ENCODE measurements at places on chromosomes 3 and 15.

GRCh38 chr3:169604568-169604967 lies 58.9 kb downstream of the MECOM start:
- DNase-seq: no peak

DNA sequence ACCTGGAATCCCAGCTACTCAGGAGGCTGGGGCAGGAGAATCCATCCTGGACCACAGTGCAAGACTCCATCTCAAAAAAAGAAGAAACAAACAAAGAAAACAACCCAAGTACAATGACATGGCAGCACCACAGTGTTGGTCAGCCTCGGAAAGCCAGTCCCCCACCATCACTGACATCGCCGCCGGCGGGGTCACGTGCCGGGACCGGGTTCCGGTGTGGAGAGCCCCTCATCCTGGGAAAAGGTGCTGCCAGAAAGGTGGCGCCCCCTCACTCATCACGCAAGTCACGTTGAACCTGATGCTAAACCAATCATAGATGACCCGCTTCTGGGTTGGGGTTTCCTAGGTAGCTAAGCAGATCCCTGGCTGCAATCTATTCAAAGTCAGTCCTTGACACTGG lies 17.8 kb downstream of the QRICH1 start:
- no peak for DNase-seq

GRCh38 chr15:57285386-57285785 lies 90.9 kb upstream of the CGNL1 start:
- no peak for DNase-seq

DNA sequence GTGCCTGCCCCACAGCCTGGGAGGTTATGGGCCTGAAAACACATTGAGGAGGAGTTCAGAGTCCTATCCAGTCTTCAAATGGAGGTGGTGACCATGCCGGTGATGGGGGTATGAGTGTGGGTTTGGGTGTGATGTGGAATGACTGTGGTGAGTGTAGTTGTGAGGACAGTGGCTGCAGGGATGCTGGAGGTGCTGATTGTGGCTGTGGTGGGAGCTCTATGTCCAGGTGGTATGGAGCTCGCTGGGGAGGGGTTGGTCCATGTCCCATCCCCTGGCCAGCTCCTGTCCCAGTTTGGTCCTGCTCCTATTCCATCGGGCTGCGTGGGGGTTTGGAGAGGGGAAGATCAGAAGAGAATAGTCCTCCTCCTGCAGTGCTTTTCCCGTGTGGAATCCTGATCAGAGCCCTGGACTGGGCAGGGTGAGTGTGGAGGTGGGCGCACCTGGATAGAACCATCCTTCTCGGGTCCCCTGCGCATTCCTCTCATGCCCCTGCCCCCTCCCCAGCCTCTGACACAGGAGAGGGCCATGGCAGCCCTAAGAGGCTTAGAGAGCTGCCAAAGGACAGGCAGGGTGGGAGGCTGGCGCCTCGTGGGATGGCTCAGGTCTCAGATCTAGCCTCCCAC lies 23.0 kb upstream of the GOLGA6C start:
- no peak for DNase-seq

GRCh38 chr3:123638936-123639689 lies 54.3 kb upstream of the HACD2 start:
- no peak for DNase-seq

DNA sequence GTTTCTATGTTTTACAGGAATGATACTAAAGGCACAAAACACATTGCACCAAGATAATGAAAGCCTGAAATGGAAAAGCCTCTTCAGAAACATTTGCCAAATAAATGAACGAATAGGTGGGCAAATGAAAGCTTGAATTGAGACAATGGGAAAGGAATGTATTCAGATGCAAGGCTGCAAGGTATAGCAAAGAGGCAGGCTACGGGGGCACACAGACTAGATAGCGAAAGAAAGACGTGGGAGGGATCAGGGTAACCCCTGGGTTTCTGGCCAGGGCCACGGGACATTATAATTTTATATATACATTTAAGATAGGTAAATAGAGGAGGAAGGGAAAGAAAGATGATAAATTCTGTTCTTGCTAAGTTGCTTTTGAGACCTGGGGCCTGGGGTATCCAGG lies 95.9 kb upstream of the NLGN1 start:
- no peak for DNase-seq

DNA sequence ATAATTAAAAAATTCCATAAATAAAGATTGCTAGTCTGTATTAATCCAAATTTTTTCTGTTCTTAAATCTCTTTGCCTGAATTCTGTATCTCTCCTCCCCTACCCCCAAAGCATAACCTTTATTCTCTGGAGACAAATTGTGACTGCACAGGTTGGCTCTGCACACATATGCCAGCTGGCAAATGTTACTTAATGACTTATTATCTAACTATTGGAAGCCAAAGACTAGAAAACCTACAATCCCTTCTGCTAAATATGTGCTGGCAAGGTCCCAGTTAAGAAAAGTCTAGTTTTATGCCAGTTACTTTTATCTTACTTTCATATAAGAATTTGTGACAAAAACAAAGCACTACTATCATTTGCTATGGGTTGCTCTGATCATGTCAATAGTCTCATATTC lies 569.3 kb downstream of the MECOM start:
- no peak for DNase-seq

DNA sequence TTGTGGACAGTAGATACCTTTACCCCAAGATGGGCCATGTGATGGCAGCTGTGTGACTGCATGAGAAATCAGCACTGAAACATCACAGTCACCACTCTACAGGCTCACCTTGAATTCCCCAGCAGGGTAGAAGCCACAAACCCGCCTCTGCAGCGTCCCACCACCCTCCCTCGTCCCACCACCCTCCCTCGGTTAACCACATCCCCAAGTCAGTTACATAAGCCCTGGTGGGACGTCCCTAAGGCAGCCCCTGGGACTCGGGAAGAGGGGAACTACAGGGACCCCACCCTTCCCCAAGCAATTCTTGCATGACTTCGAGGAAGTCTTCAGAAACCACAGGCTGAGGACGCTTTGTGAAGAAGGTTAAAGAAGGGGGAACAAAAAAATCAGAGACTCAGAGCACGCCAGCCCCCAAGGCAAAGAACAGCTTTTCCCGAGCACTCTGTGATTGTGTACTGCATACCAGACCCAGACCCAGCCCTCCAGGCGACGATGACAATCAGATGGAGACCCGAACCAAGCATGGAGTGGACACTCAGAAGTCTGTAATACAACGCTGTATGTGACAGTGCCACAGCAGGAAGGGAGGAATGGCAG lies 60.5 kb downstream of the SH3BP5 start:
- no peak for DNase-seq

- no peak for DNase-seq
These were observed 363.4 kb upstream of the RARB start for GRCh38 chr3:25064681-25065080.

DNA sequence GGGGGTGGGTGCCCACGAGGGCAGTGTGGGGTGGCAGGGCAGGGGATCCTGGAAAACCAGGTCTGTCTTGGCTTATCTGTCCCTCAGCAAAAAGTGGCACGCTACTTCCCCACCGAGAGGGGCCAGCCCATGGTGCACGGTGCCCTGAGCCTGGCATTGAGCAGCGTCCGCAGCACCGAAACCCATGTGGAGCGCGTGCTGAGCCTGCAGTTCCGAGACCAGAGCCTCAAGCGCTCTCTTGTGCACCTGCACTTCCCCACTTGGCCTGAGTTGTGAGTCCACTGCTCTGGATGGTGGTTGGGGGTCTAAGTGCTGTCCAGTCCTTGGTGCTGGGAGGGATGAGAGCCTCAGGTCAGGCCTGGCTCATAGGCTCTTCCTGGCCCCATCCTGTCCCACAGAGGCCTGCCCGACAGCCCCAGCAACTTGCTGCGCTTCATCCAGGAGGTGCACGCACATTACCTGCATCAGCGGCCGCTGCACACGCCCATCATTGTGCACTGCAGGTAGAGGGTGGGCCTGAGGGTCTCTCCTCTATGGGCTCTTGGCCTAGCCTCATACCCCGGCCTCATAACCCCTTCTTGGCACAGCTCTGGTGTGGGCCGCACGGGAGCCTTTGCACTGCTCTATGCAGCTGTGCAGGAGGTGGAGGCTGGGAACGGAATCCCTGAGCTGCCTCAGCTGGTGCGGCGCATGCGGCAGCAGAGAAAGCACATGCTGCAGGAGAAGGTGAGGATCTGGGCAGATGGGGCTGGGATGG lies 31.1 kb downstream of the PTPN23 start:
- no peak for DNase-seq

- DNase-seq: no peak
These were observed 73.6 kb downstream of the ETV5 start for GRCh38 chr3:186035277-186035676.

DNA sequence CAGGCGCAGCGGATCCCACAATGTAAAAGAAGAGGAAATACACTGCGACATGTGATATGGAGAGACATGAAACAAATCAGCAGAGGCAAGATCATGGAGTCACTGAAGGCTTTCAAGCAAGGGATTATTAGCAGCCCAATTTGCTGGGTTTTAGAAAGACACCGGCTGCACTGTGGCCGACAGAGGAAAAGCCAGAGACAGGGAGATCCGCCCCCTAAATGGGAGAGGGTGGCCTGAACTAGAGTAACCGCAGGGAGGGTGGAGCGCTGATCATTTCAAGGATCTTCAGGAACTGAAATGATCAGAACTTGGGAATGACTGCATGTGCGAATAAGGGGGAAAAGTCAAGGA lies 612 bp upstream of the C15orf40 start:
- no peak for DNase-seq

DNA sequence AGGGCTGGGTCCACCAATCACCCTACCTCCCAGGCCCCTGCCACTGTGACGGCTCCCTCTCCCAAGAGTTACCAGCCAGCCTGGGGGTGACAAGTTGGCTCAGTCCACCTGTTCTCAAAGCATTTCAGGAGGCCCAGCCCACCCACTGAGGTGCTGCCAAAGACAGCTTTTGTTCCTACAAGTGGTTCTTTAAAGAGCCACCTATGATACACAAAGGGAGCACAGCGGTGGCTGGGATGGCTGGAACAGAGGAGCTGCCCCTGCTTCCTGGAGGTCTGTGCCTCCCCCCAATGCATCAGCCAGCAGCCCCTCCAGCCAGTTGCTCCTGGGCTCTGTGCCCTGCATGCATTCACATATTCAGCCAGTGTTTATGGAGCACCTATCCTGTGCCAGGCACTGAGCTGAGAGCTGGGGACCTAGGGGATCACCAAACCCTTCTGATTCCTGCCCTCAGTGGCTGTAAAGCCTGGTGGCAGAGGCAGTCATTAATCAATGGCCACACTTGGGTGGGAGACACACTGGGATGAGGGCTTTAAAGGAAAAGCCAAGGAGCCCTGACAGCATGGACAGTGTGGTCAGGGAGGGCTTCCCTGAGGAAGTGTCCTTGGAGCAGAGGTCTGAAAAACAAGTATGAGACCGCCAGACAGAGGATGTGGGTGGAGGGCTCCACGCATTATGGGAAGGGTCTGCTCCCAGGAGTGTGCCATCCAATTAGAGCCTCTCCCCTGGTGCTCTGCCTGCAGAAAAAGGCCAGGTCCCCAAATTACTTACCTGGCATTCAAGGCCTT lies 107.1 kb upstream of the LINGO1 start:
- DNase-seq: peak; percentile 19

DNA sequence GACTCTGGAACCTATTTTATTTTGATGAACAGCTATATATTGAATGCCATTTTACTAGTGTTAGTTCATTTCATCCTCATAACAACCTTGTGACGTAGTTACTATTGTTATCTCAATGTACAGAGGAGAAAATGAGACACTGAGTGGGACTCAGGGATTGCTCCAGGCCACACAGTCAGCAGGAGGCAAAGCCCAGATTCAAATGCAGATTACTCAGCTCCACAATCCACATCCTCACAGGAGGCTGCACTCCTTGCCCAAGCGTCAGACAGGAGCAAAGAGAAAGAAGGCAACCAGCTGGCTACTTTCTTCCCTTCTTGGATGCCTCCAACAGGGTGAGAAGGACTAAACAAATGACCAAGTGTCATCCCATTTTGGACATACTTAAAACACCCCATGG lies 92.0 kb upstream of the CCDC54 start:
- no peak for DNase-seq

GRCh38 chr3:37668431-37668817 lies 193.3 kb upstream of the CTDSPL start:
- no peak for DNase-seq

- no peak for DNase-seq
These were observed 691.7 kb upstream of the CBLB start for GRCh38 chr3:106560451-106560966.

DNA sequence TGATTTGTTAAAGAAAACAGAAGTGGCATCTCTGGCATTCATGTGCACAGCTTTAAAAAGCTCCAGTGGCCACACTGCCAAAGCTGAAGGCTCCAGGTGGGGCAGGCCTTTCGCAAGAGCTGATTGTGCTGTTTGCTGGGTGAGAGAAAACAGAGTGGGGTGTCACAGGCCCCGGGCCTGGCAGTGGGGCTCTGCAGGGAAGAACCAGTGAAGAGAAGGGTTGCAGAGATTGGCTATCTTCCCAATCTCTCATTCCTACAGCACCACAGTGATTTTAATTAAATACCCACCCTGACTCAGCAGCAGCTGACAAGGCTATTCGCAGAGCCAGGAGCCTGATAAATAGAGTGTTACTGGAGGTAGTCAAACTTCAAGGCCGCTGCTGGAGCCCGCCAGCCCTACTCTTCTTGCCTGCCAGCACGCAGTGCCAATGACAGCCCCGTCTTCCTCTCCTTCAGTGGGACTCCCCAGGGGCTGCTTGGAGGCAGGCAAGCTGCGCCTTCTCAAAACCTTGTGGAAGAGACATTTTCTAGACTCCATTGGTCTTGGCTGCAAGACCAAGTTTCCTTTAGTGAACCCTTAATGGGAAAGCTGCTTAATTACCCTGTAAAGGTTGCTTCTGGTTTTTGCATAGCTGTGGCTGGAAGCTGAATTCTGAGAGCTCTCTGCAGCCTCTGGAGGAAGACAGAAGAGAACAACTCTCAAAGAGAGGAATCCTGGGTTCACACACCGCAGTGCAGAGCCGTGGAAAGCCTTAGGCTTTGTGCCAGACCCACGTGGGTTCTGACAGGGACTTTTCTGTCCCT lies 225.8 kb upstream of the SLCO3A1 start:
- DNase-seq: no peak

DNA sequence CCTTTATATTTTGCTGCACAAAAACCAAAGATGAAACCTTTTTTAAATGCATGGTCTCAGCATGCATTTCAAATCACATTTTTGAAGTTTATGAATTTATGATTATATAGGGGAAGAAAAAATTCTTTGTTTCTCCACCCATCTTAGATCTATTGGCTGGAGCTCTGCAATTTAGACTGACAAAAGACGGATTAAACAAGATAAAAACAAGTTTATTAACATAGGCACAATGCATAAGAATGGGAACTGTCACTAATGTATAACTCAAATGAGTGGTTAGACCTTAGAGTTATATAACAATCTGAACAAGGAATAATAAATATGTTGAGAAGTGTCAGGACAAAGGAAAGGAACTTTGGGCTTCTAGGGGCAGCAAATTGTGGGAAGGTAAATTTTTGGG lies 132.5 kb downstream of the SERPINI1 start:
- no peak for DNase-seq

- DNase-seq: no peak
These were observed 567.8 kb downstream of the ZIC1 start for GRCh38 chr3:147977001-147977400.

GRCh38 chr3:11145888-11146287 lies 8.4 kb upstream of the HRH1 start:
- no peak for DNase-seq
